Renal cortical epithelial cell (primary cell): ENCODE measurements at places on chromosomes 11 and 22. TPM values are rescaled to one million over a fixed set of nuclear protein-coding genes. Genes with fewer than 3 reads are reported as not detected.

- DNase-seq = no peak
Measured at GRCh38 chr11:107017433-107018218, 650 bp downstream of the GUCY1A2 start.

- DNase-seq = no peak
Measured at GRCh38 chr11:67522844-67523555, at the start of gene CABP2. Gene CABP2 (minus strand): TSS chr11:67523446. CDS start chr11:67523326, 120 bp downstream.

GRCh38 chr22:33018232-33018864 is 39.8 kb downstream of the SYN3 start:
- peak; percentile 25 for DNase-seq

DNA sequence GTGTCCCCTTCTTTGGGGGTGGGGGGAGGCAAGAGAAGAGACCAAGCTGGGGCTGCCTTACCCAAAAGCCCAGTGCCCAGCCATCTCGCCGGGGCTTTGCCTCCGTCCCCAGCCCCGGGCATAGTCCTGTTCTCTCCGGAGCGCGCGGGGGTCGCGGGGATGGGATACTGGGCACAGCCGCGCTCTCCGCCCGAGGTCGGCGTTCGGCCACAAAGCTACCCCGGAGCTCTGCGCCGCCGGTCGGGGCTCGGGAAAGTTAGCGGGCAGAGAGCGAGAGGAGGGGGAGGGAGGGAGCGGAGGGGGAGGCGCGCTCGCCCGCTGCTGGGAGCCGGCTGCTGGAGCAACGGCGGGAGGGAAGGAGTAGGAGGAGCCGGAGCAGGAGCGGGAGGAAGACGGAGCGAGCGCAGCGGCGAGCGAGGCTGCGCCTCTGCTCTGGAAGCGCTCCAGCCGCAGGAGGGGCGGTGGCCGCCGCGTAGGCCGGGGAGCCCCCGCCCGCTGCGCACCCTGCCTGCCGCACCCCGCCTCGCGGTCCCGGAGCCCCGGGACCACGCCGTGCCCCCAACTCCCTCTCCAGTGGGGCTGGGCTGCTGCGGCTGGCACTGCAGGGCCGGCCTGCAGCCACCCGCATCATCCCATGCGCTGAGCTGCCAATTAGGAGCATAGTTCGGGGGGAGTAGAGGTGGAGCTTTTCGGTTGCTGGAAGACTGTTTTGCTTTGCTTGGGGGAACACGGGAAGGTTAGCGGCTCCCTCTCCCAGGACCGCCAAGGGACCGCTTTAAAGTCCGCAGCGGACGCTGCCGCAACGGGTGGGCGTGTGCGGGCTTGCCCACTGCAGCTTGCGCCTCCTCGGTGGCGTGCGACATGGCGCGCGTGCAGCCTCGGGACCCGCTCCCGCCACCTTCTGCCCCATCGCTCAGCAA is at the start of gene SCN4B:
SCN4B (minus strand) TSS at position 272 of the 920 bp plus-strand sequence; CDS start at position 122, 150 bp downstream.
- no peak for DNase-seq

DNA sequence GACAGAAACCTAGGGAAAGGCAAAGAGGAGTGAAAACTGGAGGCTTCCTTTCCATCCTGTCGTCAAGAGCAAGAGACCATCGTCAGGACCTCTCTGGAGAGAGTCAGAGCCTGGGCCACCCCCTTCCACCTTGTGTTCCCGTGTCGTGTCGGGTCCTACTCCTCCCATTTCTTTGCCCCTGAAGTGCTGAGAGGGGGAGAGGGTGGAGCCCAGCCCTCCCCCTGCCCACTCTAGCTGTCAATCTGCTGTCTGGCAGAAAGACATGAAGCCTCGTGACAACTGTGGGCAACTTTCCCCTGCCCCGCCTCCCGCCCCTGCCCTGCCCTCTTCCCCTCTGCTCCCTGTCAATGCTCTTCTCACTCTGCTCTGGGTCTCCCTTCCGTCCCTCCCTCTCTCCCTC is 20.6 kb downstream of the ANKK1 start:
- DNase-seq = no peak

- no peak for DNase-seq
Measured at GRCh38 chr11:34978236-34979191, 62.1 kb downstream of the PDHX start.

- peak; percentile 8 for DNase-seq
Measured at GRCh38 chr11:113104691-113105251, 143.6 kb downstream of the NCAM1 start.

DNA sequence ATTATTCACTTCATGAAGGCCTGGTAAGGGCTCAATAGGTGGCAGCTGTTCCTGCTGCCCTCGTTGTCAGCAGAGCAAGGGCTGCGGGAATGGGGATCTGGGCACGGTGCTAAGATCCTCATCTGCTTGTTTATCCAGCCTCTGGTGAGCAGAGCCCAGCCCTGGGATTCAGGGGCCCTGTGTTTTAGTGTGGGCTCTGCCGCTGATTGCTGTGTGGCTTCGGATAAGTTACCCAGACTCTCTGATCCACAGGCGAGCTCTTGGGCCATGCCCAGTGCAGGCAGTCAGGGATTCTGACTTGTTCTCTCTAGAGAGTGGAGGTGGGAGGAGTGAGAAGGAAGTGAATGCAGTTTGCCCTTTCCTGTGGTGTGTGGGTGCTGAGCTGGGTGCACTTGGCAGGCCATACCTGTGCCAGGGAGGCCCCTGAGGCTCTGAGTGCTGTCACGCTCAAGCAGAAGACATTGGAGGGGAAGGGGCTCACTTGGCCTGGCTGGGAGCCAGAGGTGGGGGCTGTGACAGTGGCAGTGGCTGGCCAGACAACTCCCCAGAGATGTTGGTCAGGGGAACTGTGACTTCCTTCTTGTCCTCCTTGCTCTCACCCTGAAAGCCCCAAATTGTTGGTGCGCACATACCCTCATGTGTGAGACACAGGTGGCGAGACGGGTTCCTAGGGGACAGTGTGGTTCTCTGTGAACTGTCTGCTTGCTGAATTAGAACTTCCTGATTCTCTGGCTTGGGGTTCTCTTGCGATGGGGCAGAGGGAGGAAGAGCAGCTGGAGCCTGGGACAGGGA is 43.7 kb downstream of the CD82 start:
- no peak for DNase-seq

DNA sequence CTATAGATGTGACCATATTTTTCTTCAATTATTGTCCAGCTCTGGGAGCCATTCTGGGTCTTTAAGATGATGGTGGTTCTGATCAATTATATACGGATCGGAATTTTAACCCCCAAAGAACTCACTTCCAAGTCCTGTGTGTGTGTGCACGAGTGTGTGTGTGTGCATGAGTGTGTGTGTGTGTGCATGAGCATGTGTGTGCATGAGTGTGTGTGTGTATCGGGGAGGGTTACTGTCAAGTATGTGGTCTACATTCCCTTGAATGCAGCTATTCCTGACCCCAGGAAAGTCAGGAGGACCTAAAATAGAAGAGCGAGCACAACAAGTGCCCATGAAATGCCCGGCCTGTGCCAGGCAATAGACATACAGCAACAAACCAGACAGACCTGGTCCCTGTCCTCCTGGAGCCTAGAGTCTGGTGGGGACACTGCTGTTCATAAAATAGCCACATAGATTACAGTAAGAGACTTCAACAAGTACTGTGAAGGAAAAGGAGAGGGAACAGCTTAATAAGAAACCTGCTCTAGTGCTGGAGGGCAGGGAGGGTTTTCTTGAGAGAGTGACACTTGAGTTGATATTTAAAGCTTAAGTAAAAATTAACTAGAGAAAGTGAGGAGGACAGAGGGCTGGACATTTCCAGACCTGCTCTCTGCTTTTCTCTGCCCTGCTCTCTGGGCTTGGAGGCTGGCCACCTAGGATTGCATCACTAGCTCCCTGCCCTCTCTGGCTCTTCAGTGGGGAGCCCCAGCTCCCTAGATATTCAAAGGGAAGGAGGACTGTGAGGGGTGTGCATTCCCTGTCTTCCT is 66.1 kb upstream of the SPON1 start:
- DNase-seq = peak; percentile 96

GRCh38 chr11:111454561-111455192 is 57.5 kb downstream of the BTG4 start:
- peak; percentile 15 for DNase-seq

DNA sequence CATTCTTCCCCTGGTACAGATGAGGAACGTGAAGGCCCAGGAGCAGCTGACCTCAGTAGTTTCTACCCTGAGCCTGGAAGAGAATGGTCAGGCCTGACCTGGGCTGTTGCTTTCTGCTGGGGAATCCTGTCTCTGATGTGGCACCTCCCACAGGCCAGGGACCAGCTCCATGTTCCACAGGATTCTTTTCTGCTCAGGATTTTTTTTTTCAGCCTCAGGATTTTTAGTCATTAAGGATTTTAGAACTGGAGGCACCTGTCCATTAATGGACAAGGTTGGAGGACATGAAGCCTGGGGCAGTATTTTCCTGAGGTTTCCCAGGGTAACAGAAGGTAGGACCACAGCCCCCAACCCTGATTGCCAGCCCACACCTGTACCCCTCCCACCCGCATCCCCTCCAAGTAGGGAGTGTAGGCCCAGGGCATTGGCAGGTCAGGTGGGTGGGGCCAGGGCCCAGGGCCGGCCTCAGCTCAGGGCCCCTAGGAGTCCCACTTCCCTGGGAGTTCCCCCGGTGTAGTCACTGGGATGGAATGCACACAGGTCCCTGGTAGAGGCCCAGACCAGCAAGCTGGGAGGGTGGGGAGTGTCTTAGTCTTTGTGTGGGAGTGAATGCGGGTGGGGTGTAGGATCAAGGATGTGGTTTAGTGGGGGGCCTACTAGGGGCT is 16.1 kb downstream of the BIK start:
- DNase-seq = peak; percentile 87

- no peak for DNase-seq
Measured at GRCh38 chr11:120561286-120561685, 49.7 kb downstream of the GRIK4 start.

GRCh38 chr11:30107899-30108298 is 91.1 kb upstream of the KCNA4 start:
- DNase-seq = peak; percentile 87

- no peak for DNase-seq
Measured at GRCh38 chr22:48639021-48639795, 1188.5 kb downstream of the BRD1 start.

DNA sequence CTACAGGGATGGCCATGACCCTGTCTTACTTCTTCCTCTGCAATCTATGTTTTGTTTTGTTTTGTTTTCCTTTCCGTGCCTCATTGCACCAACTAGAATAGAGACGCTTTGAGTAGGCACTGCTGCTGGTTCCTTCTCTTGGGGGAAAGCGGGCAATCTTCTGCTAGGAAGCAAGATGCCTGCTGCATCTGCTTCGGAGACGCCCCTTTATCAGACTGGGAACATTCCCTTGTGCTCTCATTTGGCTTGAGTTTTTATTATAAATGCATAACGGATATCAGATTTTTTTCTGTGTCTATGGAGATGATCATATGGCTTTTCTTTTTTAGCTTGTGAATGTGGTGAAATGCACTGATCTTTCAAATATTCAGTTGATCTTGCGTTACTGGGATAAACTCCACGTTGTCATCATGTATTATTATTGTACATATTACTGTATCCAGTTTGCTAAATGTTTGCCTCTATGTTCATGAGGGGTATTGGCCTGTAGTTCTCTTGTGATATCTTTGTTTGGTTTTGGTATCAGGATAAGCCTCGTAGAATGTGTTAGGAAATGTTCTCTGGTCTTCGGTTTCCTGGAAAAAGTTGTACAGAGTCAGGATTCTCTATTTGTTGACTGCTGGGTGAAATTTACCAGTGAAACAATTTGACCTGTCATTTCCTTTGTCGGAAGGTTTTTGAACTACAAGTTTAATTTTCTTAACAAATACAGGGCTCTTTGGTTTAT is 23.4 kb upstream of the KRTAP5-6 start:
- no peak for DNase-seq

GRCh38 chr22:41203118-41203517 is 2.0 kb upstream of the L3MBTL2 start:
- DNase-seq = no peak

DNA sequence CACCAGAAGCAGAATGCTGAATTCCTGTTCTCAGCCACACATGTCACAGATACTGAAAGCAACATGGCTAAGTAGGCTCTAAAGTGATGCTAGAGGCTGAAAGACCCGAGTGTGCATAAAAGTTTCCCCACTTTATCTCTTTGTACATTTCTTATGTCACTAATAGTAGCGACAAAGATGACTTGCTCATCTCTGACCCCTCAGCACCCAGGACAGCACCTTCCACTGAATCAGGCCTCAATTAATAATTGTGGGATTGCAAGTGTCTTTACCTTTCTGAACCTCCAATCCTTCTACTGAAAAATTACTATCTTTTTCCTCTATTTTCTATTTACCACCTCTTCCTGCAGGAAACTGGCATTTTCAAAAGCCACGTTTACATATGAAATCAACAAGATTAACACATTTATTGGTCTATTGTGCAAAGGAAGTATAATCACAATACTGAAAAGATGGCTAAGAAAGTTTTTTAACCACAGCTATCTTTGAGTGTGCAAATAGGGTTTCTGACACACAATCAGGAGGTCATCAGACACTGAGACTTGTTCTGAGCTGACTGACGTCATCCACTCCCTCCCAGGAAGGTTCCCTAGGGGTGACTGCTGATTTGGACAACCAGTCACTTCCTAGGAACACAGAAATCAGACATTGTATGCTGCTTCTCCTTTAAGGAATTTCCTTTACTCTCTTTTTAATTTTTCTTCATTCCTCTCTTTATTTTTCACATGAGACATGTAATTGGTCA is 213.9 kb upstream of the ISX start:
- DNase-seq = no peak

DNA sequence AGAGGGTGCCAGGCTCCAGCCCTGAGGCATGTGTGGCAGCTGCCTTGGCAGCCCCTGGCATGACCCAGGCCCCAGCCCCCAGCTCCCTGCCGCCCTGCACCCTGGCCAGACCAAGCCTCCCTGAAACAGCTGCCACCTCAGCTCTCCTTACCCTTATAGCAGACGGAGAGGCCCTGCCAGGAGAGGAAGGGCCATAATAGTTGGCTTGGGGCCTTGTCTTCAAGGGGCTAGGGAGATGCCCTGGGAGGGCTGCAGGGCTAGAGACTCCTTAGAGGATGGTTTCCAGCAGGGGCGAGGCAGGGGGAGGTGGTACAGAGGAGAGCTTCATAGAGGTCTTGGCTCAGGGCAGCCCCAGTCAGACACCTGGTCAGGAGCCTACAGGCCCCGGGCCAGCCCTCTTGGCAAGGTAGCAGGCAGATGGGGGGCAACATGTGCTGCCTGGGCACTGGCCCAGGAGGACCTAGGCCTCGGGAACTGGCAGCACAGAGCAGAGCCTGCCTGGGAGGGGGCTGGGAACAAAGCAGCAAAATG is 13.0 kb downstream of the SMTN start:
- DNase-seq = no peak

GRCh38 chr11:112889446-112889845 is 71.8 kb upstream of the NCAM1 start:
- DNase-seq = no peak

GRCh38 chr22:44369293-44369661 is 56.5 kb upstream of the SHISAL1 start:
- no peak for DNase-seq

DNA sequence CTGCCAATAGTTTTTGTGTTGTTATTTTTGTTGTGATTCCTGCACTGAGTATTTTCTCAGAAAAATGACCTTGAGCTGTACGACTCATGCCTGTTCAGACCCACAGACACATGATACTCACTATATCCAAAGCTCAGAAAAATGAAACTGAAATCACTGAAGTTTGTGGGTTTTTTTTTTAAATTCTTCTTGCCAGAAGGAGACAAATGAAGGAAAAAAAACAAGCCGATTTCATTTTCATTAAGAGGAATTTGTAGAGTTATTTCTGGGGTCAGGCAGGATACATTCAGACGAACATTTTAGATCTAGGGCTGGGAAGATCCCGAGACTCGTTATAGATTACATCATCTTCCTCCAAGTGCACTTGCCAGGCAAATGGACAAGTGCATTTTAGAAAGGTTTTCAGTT is 60.4 kb downstream of the BMAL1 start:
- DNase-seq = peak; percentile 76

TSPAN18 gene
- total RNA-seq = 2.6 and 6.7 TPM in 2 replicates

LGALS12 gene
- total RNA-seq = not detected in 2 replicates

F2 gene
- 1.1 TPM in 1 of 2 replicates, not detected in the other for total RNA-seq

SIK3 gene
- 7.6 and 31.3 TPM in 2 replicates for total RNA-seq

KRTAP5-2 gene
- not detected in 2 replicates for total RNA-seq

FUT4 gene
- 8.0 and 13.0 TPM in 2 replicates for total RNA-seq

ADM2 gene
- total RNA-seq = 2.3 and 3.4 TPM in 2 replicates

CYTH4 gene
- total RNA-seq = not detected in 2 replicates
